H1 (cell line): ENCODE measurements at places on chromosomes 11 and 22. TPM values are rescaled to one million over a fixed set of nuclear protein-coding genes. Genes with fewer than 3 reads are reported as not detected.

- H3K27ac ChIP-seq: no peak overlapping the region
- H3K4me1 ChIP-seq: no peaks in the 10 kb centered on the region
- no peak overlapping the region for H3K4me3 ChIP-seq
- H3K27me3 ChIP-seq: no peaks in the 10 kb centered on the region
- H3K36me3 ChIP-seq: no peaks in the 10 kb centered on the region
These were observed 1508.2 kb downstream of the BRD1 start for GRCh38 chr22:48319321-48320047.

DNA sequence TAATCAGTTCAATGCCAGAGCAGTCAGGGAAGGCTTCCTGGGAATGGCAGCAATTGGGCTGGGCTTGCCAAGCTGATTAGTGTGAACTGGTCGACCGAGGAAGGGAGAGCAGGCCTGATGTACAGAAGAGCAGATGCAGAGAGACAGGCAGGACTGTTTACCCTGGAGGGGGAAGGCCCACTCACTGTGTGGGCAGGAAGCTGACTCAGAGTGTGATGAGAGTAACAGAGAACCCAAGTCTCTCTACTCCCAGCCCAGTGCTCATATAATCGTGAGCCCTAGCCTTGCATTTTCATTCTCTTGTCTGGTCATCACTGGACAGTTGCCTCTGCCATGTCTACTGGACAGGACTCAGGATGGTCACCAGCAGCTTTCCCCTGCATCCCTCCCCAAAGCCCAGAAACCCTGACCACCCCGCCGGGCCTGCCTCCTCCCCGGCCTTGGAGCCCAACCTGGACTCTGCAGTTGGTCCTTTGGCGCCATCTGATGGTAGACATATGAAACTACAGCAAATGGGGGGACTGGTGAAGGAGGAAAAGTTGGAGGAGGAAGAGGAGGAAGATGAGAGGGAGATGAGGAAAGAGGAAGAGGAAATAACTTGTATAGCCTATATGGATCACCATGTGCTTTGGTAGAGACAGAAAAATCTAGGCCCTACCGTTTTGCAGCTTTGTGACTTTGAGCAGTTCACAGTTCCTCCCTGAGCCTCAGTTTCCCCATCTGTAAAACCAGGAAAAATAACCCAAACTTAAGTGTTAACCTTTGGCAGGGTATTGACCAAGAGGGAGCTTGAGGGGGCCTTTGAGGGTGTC is 43.4 kb upstream of the PRDM11 start:
- H3K4me1 ChIP-seq: no peaks in the 10 kb centered on the region
- DNase-seq: peak; percentile 77
- no peak overlapping the region for H3K27ac ChIP-seq
- H3K27me3 ChIP-seq: no peaks in the 10 kb centered on the region
- no peaks in the 10 kb centered on the region for H3K36me3 ChIP-seq

GRCh38 chr11:67303132-67303834 is at the start of gene SSH3:
TSS of gene SSH3 (plus strand) at chr11:67303530. CDS start at chr11:67303626, 96 bp downstream.
- peak within 1 kb of the TSS; percentile 67 for H3K4me3 ChIP-seq
- H3K27me3 ChIP-seq: peaks cover 5% of the 10 kb centered on the region
- H3K36me3 ChIP-seq: peaks cover 14% of the 10 kb centered on the region; the same call in 1 of the 2 replicates
- no peak within 1 kb of the TSS for H3K27ac ChIP-seq
- H3K4me1 ChIP-seq: no peaks in the 10 kb centered on the region
- DNase-seq: no peak

- no peak overlapping the region for H3K4me3 ChIP-seq
- H3K4me1 ChIP-seq: peaks cover 15% of the 10 kb centered on the region
- no peaks in the 10 kb centered on the region for H3K36me3 ChIP-seq
- peaks cover 5% of the 10 kb centered on the region; the same call in 1 of the 2 replicates for H3K27me3 ChIP-seq
These were observed 249.1 kb downstream of the MIAT start for GRCh38 chr22:26906464-26906863.

GRCh38 chr11:116109228-116109627 is 605.0 kb upstream of the CADM1 start:
- H3K27ac ChIP-seq: no peak overlapping the region
- DNase-seq: no peak
- peaks cover 74% of the 10 kb centered on the region for H3K27me3 ChIP-seq
- H3K4me1 ChIP-seq: no peaks in the 10 kb centered on the region

GRCh38 chr11:119306373-119306890 is 10.5 kb downstream of the MCAM start:
- no peak for DNase-seq
- H3K36me3 ChIP-seq: peaks cover 20% of the 10 kb centered on the region
- H3K4me1 ChIP-seq: no peaks in the 10 kb centered on the region

- peak overlapping the region; percentile 68 for H3K4me3 ChIP-seq
- peaks cover 3% of the 10 kb centered on the region for H3K4me1 ChIP-seq
- no peak for DNase-seq
- H3K36me3 ChIP-seq: no peaks in the 10 kb centered on the region
These were observed 1.6 kb downstream of the NCR3LG1 start for GRCh38 chr11:17352950-17353820.

- no peak overlapping the region for H3K27ac ChIP-seq
- DNase-seq: no peak
- H3K4me1 ChIP-seq: no peaks in the 10 kb centered on the region
- H3K27me3 ChIP-seq: peaks cover 20% of the 10 kb centered on the region
- H3K4me3 ChIP-seq: peak overlapping the region; percentile 71
These were observed 606 bp downstream of the RASSF7 start for GRCh38 chr11:561148-562003.

- no peak overlapping the region for H3K4me3 ChIP-seq
- H3K36me3 ChIP-seq: no peaks in the 10 kb centered on the region
- DNase-seq: no peak
- H3K27me3 ChIP-seq: no peaks in the 10 kb centered on the region
These were observed 73.2 kb downstream of the RAB38 start for GRCh38 chr11:88101881-88102597.

GRCh38 chr11:27254744-27255446 is 108.1 kb downstream of the CCDC34 start:
- no peak overlapping the region for H3K27ac ChIP-seq
- no peaks in the 10 kb centered on the region for H3K36me3 ChIP-seq
- no peaks in the 10 kb centered on the region for H3K4me1 ChIP-seq
- H3K4me3 ChIP-seq: no peak overlapping the region
- DNase-seq: no peak

DNA sequence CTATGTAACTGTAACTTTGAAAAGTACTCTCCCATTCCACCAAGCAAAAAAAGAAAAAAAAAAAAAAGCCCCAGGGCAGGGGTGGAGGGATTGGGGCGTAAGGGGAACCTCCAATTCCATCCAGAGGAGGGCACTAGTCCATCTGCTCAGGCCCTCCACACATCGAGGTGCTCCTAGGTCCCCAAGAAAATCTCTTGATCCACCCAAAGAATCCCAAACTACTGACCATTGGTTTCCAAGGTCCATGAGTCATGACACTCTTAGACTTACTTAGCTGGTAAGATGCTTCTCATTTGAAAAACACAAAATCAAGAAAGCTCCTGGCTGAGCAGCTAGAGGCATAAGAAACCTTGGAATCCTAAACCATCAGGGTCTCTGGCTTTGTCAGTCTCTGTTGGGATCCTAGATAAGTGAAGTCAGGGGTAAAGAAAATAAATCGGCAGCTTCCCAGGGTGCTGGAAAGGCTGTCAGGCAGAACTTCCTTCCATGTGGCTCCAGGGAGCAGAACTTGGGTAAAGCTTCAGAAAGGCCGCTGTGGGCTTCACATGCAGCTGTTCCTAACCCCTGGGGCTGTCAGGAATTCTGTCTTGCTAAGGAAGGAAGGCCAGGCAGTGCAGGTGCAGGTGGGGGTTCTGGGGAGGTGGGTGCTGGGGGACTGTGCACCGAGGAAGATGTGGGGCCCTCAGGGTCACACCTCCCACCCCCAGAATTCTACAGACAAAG is 49.4 kb upstream of the ADA2 start:
- no peak overlapping the region for H3K4me3 ChIP-seq
- no peak overlapping the region for H3K27ac ChIP-seq
- H3K36me3 ChIP-seq: no peaks in the 10 kb centered on the region

- no peaks in the 10 kb centered on the region for H3K27me3 ChIP-seq
- no peak for DNase-seq
- no peak overlapping the region for H3K4me3 ChIP-seq
- peaks cover 22% of the 10 kb centered on the region for H3K4me1 ChIP-seq
- H3K36me3 ChIP-seq: peaks cover 3% of the 10 kb centered on the region; the same call in 1 of the 2 replicates
These were observed 6.3 kb downstream of the OVOL1 start for GRCh38 chr11:65793144-65793581.

- no peaks in the 10 kb centered on the region for H3K36me3 ChIP-seq
- peaks cover 14% of the 10 kb centered on the region; the same call in 1 of the 2 replicates for H3K4me1 ChIP-seq
- H3K4me3 ChIP-seq: peak within 1 kb of the TSS; percentile 51
- no peak for DNase-seq
- H3K27me3 ChIP-seq: peaks cover 21% of the 10 kb centered on the region
These were observed at the start of gene ASCL2 for GRCh38 chr11:2270322-2271076. TSS of gene ASCL2 (minus strand) at chr11:2270588. CDS start at chr11:2270332, 256 bp downstream.

GRCh38 chr11:10429526-10429925 is 25.5 kb upstream of the AMPD3 start:
- no peaks in the 10 kb centered on the region for H3K27me3 ChIP-seq
- no peaks in the 10 kb centered on the region for H3K36me3 ChIP-seq
- no peaks in the 10 kb centered on the region for H3K4me1 ChIP-seq
- H3K27ac ChIP-seq: no peak overlapping the region

GRCh38 chr11:8768625-8769333 is 86.2 kb downstream of the RPL27A start:
- H3K4me3 ChIP-seq: no peak overlapping the region
- no peaks in the 10 kb centered on the region for H3K27me3 ChIP-seq
- peaks cover 15% of the 10 kb centered on the region for H3K4me1 ChIP-seq
- no peak overlapping the region for H3K27ac ChIP-seq

DNA sequence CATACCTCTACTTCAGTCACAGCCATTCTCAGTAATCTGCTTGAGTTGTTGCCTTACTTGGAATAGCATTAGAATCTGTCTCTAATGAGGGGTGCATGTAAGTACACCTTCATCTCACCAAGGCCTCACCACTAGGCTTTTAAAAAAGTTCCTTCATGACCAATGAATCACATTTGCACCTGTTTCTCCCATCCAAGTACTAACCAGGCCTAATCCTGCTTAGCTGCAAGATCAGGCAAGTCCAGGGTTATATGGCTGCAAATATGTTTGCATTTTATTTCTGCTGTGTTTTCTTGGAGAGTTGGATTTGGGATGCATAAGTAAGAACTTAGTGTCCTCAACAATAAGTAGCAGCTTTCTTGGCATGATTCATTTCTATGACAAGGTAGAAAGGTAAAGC is 66.9 kb downstream of the BBOX1 start:
- no peaks in the 10 kb centered on the region for H3K4me1 ChIP-seq
- H3K36me3 ChIP-seq: no peaks in the 10 kb centered on the region
- H3K4me3 ChIP-seq: no peak overlapping the region
- no peak overlapping the region for H3K27ac ChIP-seq
- H3K27me3 ChIP-seq: no peaks in the 10 kb centered on the region

DNA sequence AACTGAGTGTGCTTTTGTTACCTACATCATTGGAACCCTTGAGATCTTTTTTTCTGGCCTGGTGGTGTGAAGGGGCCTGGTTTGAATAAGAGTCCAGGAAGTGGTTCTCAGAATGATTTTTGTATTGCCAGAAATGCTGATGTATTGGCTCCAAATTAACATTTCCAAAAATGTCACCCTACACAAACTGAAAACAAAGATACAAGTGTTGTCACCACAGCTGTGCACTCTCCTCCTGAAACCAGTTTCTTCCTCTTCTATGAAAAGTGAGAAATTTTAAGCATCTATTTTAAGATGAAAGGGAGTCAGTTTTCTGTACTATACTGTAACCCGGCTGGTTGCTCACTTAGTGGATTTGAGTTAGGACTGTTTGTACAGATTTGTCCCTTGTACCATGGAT is 218.8 kb downstream of the PGR start:
- no peaks in the 10 kb centered on the region for H3K36me3 ChIP-seq
- H3K27ac ChIP-seq: no peak overlapping the region
- no peaks in the 10 kb centered on the region for H3K27me3 ChIP-seq

GRCh38 chr11:125102510-125102909 is 8.9 kb downstream of the TMEM218 start:
- no peak overlapping the region for H3K27ac ChIP-seq
- no peaks in the 10 kb centered on the region for H3K4me1 ChIP-seq

DNA sequence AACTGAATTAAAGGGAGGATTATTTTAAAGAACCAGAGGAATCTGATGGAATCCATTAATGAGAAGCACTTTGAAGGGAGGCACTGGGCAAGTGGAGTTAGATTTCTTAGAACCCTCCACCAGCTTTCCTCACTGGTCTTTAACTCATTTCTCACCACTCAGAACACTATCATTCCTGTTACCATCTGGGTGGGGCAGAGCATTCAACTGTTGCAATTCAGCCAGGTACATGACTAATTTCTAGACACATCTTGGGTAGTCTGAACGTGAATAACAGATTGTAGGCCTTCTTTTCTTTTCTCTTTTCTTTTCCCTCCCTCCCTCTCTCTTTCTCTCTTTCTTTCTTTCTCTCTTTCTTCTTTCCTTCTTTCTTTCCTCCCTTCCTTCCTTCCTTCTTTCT is 15.5 kb upstream of the MMP1 start:
- no peaks in the 10 kb centered on the region for H3K36me3 ChIP-seq
- no peaks in the 10 kb centered on the region for H3K27me3 ChIP-seq
- no peak for DNase-seq

GRCh38 chr11:87926250-87926970 is 248.8 kb downstream of the RAB38 start:
- no peaks in the 10 kb centered on the region for H3K27me3 ChIP-seq
- peak; percentile 7 for DNase-seq
- H3K4me1 ChIP-seq: no peaks in the 10 kb centered on the region
- H3K27ac ChIP-seq: no peak overlapping the region

- H3K4me1 ChIP-seq: no peaks in the 10 kb centered on the region
- no peak overlapping the region for H3K4me3 ChIP-seq
- H3K27ac ChIP-seq: no peak overlapping the region
- DNase-seq: no peak
These were observed 108.2 kb downstream of the RRM1 start for GRCh38 chr11:4202749-4203148.

LPXN gene
- total RNA-seq: 0.69 and 1.4 TPM in 2 replicates

SERPING1 gene
- 50.9 and 57.3 TPM in 2 replicates for total RNA-seq

USP35 gene
- 6.8 and 7.8 TPM in 2 replicates for total RNA-seq

SLC15A3 gene
- 25.8 and 33.7 TPM in 2 replicates for total RNA-seq

STIP1 gene
- total RNA-seq: 316 and 329 TPM in 2 replicates

CARD18 gene
- not detected in 2 replicates for total RNA-seq

MAP6 gene
- total RNA-seq: 0.54 and 0.94 TPM in 2 replicates

MACROD1 gene
- 19.5 and 19.6 TPM in 2 replicates for total RNA-seq

OR51B6 gene
- total RNA-seq: not detected in 2 replicates

OR5B12 gene
- not detected in 2 replicates for total RNA-seq

CHKA gene
- 86.6 and 88.6 TPM in 2 replicates for total RNA-seq

MS4A15 gene
- 0.17 TPM in 1 of 2 replicates, not detected in the other for total RNA-seq

TMEM191B gene
- 1.2 and 2.6 TPM in 2 replicates for total RNA-seq
